ENCODE measurements at places on chromosomes 2 and 18. TPM values are rescaled to one million over a fixed set of nuclear protein-coding genes. Genes with fewer than 3 reads are reported as not detected.

The ARPC2 gene
- total RNA-seq = 337 TPM

The CYP27A1 gene
- 15.9 TPM for total RNA-seq

The MRPL30 gene
- 33.3 TPM for total RNA-seq

The ANKRD62 gene
- not detected for total RNA-seq

The SDC1 gene
- total RNA-seq = 37.7 TPM

The ALKAL2 gene
- not detected for total RNA-seq

The CROCC2 gene
- total RNA-seq = not detected

The ARHGEF33 gene
- total RNA-seq = not detected

The AOX1 gene
- 36.7 TPM for total RNA-seq

The R3HDM1 gene
- total RNA-seq = 11.1 TPM

The TMEM200C gene
- total RNA-seq = 1.5 TPM

The DYNAP gene
- total RNA-seq = not detected

The AQP12A gene
- total RNA-seq = not detected

The RAD51AP2 gene
- not detected for total RNA-seq

The ACADL gene
- not detected for total RNA-seq

The PTPRN gene
- 9.8 TPM for total RNA-seq

The FOSL2 gene
- 31.5 TPM for total RNA-seq

The CELF4 gene
- not detected for total RNA-seq

The CNTNAP5 gene
- not detected for total RNA-seq

The LCT gene
- total RNA-seq = not detected

The TGOLN2 gene
- total RNA-seq = 50.2 TPM

The IL37 gene
- total RNA-seq = not detected

The NEU4 gene
- total RNA-seq = not detected

The TMEM247 gene
- not detected for total RNA-seq

The ALK gene
- total RNA-seq = not detected

The ABCB11 gene
- total RNA-seq = not detected

The C2orf80 gene
- total RNA-seq = not detected

The TEX44 gene
- total RNA-seq = not detected

The CD28 gene
- total RNA-seq = not detected

The RNF149 gene
- total RNA-seq = 21.9 TPM

The ACOXL gene
- total RNA-seq = not detected

The KIF5C gene
- total RNA-seq = 0.45 TPM

The POTEI gene
- not detected for total RNA-seq

The SPATS2L gene
- 136 TPM for total RNA-seq

The SH2D6 gene
- 0.59 TPM for total RNA-seq

Measured in bronchus fibroblast of lung (primary cell).